C1 segment of cervical spinal cord (tissue), 14 donors: ENCODE measurements at places on chromosomes 12 and 14.

DNA sequence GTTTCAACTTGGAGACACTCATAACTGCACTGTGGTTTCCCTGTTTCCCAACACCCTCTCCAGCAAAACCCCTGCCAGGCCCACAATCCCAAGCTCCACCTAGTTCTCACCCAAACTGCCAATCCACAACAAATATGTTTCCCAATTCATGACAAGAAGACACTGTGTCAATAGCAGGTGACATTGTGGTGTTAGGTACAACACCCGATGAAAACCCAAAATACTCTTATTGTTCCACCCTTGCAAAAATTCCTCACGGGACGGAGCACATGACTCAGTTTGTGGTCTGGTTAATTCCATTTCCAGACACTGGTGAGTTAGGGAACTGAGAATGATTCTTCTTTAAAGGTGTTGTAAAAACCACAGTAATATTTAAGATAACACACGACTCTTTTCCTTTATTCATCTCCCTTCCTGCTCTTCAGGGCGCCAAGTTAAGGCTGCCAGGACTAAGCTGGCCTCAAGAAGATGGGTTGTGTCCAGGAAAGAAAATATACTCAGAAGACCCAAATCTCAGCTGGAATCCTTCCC is 735.5 kb downstream of the MED13L start:
- DNase-seq = no peak

GRCh38 chr12:111121840-111122239 is 201.5 kb upstream of the MYL2 start:
- no peak for DNase-seq

DNA sequence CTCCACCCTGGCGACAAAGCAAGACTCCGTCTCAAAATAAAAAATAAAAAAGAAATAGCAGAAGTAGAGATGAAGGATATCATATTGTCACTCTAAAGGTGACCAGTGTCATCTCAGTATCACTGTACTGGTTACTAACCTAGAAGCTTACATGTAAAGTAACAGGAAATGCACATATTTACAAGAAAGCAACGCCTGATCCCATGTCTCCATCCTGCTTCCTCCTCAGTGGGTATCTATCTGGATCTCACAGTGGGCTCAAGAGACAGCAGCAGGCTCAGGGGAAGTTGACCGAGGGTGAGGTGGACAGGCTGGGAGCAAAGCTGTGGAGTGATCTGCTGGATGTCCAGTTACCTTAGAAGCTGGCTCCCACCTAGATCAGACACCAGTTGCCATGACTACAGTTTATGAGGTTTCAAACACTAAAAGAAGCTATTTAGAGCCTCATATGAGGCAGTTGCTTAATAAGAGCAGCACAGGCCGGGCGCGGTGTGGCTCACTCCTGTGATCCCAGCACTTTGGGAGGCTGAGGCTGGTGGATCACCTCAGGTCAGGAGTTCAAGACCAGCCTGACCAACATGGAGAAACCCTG is 10.5 kb downstream of the MTRFR start:
- DNase-seq = no peak

DNA sequence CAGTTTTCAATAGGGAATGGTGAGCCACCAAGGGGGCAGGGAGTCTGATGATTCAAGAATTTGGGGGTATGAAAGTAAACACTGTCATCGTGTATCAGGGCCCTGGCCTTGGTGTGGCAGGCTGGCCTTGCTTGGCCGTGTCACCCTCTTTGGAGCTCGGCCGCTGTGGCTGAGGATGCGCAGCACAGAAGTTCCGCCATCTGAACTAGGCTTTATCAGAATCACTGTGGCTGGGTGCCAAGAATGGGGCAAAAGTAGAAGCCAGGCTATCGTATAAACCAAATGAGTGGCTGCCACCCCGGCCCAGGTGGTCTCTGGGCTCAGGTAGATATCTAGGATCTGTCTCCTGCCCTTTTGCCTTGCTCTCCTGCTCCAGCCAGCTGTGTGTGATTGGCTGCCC is 137.4 kb downstream of the PAPOLA start:
- DNase-seq = no peak

- peak; percentile 69 for DNase-seq
Measured at GRCh38 chr12:56151672-56152131, 685 bp upstream of the MYL6B start.

- no peak for DNase-seq
Measured at GRCh38 chr12:110860833-110861296, 14.1 kb downstream of the CCDC63 start.

GRCh38 chr14:34554540-34555250 is 15.2 kb upstream of the EAPP start:
- DNase-seq = no peak

- no peak for DNase-seq
Measured at GRCh38 chr12:46783871-46784270, 41.9 kb downstream of the SLC38A4 start.

DNA sequence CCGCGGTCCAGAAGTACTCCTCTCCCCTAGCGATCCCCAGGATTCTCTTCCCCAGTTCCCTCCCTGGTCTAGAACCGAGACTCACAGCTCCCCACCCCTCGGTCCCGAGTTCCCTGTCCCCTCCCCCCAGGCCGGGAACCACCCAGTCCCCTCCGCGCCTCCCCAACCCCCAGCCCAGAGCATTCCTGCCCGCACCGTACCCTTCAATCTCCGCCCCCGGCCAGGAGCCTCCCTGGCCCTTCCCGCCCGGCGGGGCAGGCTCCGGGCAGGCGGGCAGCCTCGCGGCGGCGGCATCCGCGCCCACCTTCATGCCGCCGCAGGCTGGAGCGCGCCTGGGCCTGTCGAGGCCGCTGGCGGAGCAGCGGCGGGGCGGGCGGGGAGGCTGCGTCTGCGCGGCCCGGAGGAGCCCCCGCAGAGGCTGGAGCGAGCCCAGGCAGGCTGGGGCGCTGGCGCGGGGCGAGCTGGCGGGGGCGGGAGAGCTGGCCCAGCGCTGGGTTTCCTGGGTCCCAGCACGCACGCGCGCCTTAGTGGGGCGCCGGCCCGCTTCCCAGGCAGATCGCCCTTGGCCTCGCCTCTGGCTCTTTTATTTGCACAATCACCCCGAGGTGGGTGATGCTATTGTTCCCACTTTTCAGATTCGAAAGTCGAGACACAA is 22.2 kb upstream of the GPR132 start:
- DNase-seq = no peak

- peak; percentile 64 for DNase-seq
Measured at GRCh38 chr14:55071870-55072640, 20.6 kb downstream of the MAPK1IP1L start.

- DNase-seq = no peak
Measured at GRCh38 chr14:68147303-68147702, 327.7 kb downstream of the RAD51B start.

GRCh38 chr14:50018201-50018932 is 98.0 kb downstream of the VCPKMT start:
- no peak for DNase-seq

GRCh38 chr12:14910090-14910915 is 24.6 kb upstream of the MGP start:
- no peak for DNase-seq

DNA sequence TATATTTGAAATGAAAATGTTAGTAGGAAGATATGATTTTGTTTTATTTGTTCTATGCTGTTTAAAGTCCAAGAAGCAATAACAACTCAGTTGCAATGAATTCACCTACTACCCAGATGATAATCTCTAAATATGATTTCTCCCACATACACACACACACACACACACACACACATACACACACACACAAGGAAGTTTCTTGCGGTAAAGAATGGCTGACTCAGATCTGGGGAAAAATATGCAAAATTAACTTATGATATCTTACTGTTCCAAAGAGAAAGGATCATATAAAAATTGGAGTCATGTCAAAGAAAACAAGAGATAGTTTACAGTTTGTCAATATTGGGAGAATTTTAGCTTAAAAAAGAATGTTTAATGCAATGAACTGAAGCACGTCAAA is 456.7 kb downstream of the SLC16A7 start:
- DNase-seq = no peak

- no peak for DNase-seq
Measured at GRCh38 chr12:41162461-41162860, 25.7 kb upstream of the PDZRN4 start.

- DNase-seq = no peak
Measured at GRCh38 chr14:44988694-44989093, 26.7 kb downstream of the TOGARAM1 start.

DNA sequence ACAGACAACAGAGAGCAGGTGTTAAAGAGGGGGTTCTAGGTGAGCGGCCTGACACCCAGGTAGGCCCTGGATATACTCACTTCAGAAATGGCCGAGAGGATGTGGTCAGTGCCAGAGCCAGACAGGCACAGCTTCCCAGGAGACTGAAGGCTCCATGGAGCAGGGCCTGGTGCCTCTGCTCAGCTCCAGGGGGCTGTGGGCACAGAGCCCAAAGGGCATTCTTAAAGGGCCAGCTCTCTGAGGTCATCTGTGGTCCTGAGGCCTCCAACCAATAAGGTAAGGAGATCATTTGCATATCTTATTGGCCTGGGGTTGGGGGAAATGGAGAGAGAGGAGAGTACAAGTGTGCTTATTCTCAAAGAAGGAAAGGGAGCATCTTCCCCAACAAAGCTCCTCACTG is 9.7 kb upstream of the PCK2 start:
- no peak for DNase-seq

DNA sequence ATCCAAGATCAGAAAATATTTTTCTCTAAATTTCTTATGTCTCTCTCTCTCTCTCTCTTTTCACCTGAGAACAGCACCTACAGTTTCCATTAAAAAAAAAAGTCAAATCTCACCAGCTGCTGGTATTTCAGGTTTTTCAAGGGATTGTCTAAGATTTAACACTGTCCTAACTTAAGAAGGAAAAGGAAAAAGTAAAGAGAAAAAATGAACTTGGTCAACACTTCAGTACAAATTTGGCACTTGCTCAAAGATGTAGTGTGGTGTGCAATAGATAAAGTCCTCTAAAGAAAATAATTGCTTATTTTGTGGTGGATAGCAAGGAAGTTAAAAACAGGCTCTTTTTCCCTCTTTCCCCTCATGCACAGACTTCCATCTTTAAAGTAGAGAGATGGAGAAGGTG is 416.2 kb downstream of the SOX5 start:
- DNase-seq = no peak
